Stimulated activated naive CD4-positive, alpha-beta T cell treated with Interleukin-2 at 50 U/mL for 16 hours (primary cell): ENCODE measurements at places on chromosomes 16 and 17.

DNA sequence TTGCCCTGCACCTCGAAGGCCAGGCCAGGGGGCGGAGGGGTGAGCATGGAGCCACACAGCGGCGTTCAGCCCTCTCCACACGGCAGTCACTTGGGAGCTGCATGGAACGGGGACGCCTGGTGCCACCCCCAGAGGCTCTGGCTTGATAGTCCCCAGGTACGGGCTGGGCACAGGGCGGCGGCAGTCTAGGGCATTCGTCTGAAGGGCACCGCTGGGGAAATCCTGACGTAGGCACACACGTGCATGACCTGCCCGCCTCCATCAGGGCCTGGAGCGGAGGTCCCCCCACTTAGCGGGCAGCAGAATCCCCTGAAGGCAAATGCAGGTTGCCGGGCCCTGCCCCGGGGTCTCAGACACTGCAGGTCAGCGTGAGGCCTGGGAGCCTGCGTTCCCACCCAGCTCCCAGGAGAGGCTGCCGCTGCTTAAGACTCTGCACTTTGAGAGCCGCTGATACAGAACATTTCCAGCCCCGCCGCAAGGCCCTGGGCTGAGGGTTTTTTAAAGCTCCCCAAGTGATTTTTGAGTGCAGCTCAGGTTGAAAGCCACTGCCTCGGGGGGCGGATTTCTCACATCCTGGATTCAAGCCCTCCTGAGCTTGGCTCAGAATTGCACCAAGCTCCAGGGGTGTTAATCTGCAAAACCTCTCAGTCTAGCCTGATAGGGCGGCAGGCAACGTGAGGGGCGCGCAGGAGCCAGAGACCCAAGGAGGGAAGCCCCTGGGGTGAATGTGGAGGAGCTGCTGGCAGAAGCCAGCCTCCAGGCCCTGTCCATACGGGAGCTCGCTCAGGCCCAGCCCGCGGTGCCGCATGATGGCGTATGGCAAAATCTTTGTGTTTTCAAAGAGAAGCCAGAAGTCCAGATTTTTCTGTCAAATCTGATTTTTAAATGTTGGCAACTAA lies 182.3 kb upstream of the GSE1 start:
- DNase-seq = no peak

- no peak for DNase-seq
Observed at GRCh38 chr17:42642336-42642735, 16.7 kb upstream of the TUBG2 start.

DNA sequence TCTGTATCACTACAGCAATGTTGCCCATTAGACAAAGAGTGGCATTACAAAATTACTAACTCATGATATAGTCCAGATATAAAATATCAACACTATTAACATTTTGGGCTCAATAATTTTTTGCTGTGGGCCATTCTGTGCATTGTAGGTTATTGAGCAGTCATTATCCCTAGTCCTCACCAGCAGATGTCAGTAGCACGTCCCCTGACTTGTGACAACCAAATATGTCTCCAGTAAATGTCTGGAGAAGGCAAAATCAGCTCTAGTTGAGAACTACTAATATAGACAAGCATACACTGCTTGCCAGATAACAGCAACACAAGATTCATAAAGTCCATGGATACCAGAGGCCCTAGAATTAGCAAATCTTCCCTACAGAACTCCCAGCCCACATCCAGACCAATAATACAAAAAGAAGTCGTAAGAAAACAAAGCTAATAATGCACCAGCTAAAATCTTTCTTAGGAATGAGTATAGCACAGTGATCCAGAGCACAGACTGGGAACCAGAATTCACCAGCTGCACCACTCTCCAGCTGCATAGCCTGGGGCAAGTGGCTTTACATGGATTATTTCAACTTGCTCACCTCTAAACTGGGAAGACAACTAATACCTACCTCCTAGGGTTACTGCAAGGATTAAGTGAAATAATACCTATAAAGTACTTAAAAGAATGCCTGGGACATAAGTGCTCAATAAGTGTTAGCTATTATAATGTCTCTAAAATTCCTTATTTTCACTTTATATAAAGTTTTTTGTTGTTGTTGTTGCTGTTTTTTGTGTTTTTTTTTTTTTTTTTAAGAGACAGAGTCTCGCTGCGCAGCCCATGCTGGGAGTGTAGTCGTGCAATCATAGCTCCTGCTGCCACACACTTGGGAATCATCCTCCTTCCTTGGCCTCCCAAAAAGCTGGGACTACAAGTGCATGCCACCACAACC lies 23.7 kb downstream of the HELZ start:
- DNase-seq = no peak

GRCh38 chr17:80424261-80424660 lies 9.3 kb downstream of the ENDOV start:
- DNase-seq = no peak

DNA sequence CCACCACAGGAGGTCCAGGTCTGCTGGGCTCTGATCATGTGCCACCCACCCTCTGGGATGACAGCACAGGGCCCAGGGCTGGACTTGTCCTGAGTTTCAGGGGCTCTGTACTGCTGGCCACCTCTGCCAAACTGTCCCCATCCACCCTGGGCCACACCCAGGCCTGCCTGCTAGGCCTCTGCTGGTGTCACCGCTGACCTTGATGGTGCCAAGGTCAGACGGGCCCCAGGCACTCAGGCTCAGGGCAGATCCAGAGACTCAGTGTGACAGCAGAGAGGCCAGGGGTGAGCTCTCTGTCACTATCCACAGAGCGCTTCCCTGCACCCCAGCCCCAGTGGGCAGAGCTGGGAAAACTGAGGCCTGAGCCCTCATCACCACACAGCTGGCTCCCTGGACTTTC lies 75.6 kb downstream of the RMI2 start:
- DNase-seq = no peak

DNA sequence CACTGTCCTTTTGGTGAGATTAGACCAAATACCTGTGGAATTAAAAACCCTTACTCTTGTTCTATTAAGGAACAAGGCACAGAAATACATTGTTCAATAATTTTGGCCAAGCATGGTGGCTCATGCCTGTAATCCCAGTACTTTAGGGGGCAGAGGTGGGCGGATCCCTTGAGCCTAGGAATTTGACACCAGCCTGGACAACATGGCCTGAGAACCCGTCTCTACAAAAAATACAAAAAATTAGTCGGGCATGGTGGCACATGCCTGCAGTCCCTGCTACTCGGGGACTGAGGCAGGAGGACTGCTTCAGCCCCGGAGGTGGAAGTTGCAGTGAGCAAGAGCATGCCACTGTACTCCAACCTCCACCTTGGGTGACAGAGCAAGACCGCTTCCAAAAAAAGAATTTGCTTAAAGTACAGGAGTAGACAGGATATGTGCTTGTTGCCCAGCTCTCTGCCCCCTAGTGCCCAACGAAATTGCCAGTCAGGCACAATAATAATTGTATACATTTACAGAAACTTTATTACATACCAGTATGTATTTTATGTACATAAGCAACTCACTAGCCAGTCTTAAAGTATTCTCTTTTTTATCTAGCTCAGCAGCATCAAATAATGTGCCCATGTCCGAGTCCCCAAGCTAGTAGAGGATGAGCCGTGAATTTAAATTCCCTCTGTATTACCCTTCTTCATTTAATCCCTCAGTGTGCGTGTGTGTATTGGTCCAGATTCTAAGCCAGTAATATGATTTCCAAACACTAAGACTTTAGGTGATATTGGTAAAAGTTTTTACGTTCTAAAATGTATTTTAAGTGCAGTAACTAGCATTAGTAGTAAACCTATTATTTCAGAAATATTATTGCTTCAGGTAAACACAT lies 1.4 kb downstream of the THUMPD1 start:
- no peak for DNase-seq

DNA sequence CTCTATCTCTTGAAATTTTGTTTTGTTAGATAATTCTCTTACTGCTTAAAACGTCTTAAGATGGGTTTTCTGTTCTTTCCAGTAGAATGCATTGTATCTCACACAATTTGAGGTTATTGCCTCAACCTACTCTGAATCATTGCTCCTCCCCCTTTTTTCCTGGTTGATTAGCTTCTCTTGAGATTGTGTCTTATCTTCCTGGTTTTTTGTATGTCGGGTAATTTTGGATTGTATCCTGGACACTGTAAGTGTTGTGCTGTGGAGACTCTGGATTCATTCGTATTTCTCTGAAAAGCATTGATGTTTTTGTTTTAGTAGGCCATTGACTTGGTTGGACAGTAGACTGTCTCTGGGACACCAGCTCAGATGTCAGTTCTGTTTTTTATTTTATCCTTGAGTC lies 26.1 kb downstream of the PRKCB start:
- no peak for DNase-seq

GRCh38 chr17:31556969-31557645 lies 165.6 kb downstream of the RAB11FIP4 start:
- DNase-seq = no peak

DNA sequence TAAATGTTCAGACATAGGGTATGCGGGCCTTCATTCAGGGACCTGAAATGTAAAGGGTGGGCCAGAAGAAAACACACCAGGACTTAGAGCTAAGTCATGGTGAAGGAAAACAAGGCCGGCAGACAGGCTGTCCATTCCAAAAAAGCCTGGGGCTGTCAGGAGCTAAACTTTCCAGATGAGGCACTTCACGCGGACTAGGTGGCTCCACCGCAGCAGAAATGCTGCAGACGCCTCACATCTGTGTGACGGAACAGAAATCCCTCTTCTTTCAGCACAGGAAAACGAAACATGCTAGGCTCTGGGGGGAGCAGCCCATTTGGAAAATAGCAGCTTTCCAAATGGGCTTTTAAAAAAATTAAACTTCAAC lies 88.7 kb downstream of the HS3ST3A1 start:
- DNase-seq = no peak

DNA sequence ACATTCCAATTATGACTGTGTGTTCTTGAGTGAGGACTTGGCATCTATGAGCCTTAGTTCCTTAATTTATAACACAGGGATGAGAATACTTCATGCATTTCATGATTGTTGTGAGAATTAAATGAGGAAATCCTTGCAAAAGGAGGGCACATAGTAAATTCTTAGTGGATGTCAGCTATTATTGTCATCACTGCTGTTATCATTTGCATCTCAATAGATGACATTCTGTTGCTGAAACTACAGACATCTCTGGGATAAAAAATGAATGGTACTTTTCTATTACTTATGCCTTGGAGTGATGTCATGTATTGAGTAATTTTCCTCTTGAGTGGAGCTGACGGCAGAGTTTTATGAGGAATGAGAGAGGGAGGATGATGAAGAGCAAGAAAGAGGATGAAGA lies 184.4 kb upstream of the CDH11 start:
- no peak for DNase-seq

DNA sequence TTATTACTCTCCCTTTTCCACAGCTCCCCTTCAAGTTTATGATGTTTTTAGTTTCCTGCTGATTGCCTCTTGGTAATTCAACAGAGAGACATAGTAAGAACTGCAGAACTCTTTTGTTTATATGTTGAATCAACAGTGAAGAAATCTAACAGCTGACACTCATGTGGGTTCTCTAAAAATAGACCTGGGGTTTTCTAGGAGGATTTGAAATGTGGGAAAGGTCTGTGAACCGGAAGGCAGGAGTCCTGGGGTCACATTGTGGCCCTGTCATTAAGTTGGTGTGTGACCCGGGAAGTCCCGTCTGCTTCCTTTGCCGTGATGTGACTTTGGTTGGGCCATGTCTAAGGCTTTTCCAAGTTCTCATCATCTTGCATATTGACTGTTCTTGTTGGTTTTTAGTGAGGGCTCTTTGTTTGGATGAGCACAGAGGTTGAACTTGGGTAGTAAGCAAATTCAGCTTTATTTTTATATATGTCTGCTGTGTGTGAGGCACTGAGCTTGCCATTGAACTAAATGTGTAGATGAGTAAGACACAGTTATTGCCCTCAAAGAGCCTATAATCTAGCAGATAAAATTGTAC lies 48.5 kb upstream of the HS3ST3A1 start:
- DNase-seq = no peak

DNA sequence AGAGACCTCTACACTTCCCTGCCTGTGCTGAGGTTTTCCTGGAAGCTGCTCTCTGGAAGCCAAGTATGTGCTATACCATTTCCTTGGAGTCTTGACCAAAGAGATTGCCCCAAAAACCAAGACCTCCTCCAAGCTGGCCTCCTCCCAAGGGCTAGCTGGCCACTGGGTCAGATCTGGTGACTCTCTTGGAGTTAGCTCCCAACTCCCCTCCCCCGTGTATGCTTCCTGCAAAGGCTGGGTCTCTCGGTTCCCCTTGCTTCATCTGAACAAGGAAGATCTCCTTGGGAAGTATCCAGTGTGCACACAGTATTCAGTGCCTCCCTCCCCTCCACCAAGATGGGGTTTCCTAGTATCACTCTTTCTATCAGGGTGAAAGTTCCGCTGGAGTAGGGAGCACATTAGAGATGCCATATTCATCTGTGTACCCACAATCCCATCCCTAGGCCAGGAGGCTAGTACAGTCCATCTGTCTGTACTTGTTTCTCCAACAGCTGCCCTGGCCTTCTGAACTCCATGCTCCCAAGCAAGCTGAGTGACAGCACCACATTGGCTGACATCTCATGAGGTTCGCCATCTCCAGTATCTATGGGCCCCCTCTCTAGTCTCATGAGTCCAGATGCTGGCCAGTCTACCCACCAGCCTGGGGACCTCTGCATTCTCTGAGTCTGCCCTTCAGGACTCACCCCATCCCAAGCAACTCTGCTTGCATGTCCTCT lies 3.2 kb downstream of the GAS7 start:
- no peak for DNase-seq

GRCh38 chr17:65902155-65902554 lies 289.8 kb downstream of the CEP112 start:
- no peak for DNase-seq

DNA sequence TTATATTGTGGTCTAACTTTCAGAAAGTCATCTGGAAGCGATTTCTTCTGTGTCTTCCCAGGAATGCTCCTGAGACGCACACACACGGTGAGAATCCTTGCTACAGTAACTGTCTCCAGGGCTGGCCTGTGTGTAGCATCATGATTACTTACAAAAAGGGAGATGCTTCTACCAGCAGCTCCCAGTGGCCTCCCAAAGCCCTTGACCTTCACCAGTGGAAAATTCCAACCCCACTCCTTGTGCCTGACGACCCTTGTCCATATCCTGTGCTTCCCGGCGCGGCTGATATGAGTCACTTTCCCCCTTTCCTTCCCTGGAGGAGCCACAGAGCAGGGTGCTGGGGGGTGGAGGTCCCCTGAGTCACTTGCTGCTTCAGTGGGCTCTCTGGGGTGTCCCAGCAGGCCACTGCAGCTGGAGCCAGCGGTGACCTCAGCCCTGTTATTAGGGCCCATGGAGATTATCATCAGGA lies 22.1 kb upstream of the NAT9 start:
- no peak for DNase-seq

- no peak for DNase-seq
Observed at GRCh38 chr16:75754141-75754540, 27.9 kb upstream of the CPHXL start.

- DNase-seq = no peak
Observed at GRCh38 chr16:4677390-4677789, 16.0 kb upstream of the NUDT16L1 start.

DNA sequence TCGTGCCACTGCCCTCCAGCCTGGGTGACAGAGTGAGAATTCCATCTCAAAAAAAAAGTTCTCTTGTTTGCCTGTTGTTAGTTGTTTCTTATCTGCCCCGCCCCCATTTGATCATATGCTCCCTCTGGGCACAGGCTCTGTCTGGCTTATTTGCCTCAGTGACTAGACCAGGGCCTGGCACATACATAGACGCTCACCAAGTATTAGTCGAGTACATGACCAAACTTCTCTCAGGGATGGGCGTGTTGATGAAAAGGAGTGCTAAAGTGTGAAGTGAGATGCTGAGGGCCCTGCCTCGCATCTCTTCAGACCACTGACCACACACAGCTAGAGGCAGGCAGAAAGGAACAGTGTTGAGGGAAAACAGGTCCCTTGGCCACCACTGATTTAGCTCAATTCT lies 3.3 kb upstream of the HELZ start:
- no peak for DNase-seq

- DNase-seq = no peak
Observed at GRCh38 chr16:78706637-78707036, 607.2 kb downstream of the WWOX start.

GRCh38 chr17:19641687-19642372 lies 6.7 kb upstream of the ALDH3A2 start:
- DNase-seq = no peak
